ENCODE measurements at places on chromosomes 12 and 14.

DNA sequence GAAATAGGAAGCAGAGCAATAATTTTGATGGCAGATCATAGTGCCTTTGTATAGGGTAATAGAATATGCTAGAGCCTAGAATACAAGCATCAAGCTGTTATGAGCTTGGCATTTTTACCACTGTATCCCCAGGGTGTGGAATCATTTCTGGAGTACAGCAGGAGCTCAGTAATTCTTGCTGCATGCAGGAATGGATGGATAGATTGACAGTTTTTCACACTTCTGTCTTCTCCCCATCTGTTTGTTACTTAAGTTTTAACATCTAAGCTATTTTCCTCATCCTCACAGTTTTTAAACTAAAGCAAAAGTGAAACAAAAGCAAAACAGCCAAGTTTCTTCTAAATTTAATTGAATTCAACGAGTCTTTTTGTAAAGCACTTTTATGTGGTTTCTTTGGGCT is 32.6 kb downstream of the ALG10 start:
- no peak for DNase-seq

GRCh38 chr14:81323093-81323492 is 77.0 kb downstream of the STON2 start:
- DNase-seq: no peak

- DNase-seq: peak; percentile 42
Observed at GRCh38 chr12:124727264-124727800, 136.3 kb downstream of the SCARB1 start.

DNA sequence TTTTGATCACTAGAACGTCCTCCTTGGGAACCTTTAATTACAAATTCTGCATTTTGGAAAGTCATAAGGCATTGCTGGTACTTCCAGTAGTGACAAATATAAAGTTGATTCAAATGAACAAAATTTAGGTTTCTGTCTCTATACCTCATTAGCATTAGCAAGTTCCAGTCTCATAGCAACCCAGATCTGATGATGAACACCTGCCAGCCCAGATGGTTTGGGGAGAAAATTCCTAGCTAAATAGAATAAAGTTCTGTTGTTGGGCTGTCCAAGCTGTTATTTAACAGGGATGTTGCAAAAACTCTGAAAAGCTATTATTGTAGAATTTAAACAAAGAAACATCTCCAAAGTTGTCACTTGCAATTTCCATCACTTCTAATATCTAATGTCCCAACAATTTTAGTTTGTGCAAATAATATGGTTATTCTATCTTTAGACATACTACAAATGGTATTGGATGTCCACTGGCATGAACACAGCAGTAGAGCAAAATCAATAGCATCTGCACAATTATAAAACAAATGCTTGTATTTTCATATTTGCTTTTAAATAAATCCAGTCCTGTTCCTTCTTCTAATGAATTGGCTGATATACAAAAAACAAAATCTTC is 299.4 kb downstream of the SLC16A7 start:
- no peak for DNase-seq

- no peak for DNase-seq
Observed at GRCh38 chr12:112218150-112218549, 92.8 kb downstream of the TRAFD1 start.

DNA sequence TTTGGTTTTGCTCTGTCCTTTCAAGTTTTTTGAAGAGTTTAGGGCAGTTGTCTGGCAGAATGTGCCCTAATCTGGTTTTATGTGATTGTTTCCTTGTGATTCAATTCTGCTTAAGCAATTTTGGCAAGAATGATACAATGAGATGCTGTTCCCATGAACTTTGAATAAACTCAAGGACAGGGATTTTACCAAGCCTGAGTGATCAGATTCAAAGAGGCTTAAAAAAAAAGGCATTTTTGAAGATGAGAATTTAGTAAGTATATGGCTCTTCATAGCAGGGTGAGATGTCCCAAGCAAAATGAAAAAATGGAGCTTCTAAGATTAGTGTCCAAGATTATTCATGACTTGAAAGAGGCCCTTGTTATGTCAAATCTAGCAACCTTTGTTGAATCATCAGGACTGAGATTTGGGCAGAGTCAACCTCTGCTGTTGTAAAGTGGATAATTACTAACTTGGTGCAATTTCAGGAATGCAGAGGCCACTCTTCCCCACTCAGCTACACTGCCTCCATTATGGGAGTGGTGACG is 180.6 kb upstream of the NUDT4 start:
- DNase-seq: no peak

DNA sequence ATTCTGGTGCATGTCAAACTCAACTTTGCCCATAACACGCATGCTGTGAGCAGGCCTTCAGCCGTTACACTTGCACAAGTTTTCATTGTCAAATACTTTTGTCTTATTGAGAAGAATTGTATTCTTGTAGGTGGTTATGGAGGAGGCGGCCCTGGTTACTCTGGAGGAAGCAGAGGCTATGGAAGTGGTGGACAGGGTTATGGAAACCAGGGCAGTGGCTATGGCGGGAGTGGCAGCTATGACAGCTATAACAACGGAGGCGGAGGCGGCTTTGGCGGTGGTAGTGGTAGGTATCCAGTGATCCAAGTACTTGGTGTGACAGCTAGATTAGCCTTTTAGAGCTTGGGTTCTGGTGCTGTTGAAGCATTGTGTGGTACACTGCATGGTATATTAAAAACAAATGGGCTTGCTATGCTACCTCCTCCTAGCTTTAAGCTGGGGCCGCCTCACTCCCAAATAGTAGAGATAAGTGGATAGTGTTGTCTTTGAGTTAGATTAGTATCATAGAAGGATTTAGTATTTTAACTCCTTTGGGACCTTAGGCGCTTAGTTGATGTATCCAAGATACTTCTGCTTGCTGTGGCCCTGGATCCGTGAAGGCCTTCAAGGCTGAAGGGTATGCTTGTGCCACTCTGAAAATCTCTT is 2.5 kb downstream of the HNRNPA1 start:
- DNase-seq: no peak

DNA sequence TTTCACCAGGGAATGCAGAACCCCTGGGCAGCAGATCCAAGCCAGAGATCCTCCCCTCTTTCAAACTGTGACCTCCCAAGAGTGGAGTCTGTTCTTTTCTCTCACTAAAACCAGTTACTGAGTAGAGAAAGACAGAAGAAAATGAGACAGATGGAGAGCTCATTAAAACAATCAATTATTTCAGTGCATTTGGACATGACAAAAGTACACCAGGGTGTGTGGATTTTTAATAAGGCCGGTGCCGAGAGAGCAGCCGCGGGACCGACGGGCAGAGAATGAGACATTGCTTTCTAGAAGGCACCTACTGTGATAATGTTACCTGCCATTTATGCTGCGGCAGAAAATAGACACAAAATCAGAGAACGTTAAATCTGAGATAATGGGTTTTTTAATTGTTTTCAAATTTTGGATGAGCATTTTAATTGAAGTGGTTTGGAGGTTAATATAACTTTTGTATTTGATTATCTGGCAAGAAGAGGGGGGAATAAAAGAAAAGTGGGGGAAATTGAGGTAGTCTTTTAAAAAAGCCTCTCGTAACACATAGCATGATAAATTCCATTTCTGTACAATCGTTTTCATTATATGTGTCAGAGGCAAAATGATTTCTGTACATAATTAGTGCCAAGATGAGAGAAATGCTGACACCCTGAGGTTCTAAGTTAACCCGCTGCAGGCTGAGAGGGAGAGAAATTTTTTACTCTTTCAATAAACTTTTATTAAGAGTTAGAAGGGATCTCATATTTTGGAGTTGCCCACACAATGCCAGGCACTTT is 70.8 kb downstream of the HSPB8 start:
- DNase-seq: no peak

DNA sequence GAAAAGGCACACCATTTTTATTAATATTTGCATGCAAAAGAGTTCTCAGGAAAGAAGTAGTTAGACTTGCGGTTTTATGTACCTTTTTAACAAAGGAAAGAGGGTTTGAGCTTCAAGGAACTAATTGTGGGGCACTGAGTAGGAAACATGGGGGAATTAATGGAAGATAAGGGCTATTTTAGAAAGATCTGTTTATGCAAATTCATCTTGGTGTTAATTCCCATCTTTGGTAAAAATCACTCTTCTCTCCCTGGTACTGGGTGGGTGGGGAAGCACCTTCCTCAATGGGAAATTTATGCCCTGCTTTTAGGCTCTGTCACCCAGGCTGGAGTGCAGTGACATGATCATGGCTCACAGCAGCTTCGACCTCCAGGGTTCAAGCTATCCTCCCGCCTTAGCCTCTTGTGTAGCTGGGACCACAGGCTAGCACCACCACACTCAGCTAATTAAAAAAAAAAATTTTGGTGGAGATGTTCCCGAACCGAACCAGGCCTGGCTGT is 30.1 kb upstream of the RESF1 start:
- DNase-seq: no peak

DNA sequence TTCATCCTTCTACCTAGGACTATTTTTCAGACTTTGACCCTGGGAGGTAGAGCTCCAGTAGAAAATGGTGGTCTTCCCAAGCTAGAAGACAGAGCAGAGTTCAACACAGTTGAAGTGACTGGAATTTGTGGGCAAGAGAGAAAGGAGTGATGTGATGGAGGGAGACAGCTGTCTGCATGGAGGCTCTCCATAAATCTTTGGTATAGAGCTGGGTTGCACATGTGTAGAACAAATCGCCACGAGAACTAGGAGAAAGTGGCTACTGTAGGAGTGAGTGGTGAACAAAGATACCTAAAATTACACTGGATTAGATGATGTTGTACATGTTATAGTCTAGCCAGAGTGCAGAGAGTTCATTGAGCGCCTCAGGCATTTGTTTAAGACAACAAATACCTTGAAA is 14.5 kb downstream of the GPR135 start:
- no peak for DNase-seq

DNA sequence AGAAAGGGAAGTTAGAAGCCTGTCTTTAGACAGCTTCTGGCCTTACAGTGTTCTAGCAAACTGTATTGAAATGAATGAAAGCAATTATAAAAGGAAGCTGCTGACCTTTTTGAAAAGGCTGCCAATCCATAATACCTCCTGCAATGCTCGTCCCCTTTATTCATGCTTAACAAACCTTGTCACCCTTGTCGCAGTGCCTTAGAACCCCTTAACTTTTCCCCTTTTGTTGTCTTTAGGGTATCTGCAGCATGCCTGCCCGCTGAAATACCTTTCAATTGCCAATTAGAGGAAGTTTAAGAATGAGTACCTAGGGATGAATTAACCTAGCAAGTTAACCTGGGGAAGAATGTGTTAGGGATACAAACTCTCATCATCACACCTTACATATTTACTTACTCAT is 731.2 kb downstream of the RERGL start:
- DNase-seq: no peak

GRCh38 chr12:79689477-79690141 is 1.2 kb downstream of the PAWR start:
- DNase-seq: peak; percentile 13

GRCh38 chr12:12482150-12482761 is 80.4 kb downstream of the DUSP16 start:
- no peak for DNase-seq
